ENCODE measurements at places on chromosomes 16 and 17.

GRCh38 chr16:28499854-28500253, 5.4 kb downstream of the APOBR start:
- no peak for DNase-seq

DNA sequence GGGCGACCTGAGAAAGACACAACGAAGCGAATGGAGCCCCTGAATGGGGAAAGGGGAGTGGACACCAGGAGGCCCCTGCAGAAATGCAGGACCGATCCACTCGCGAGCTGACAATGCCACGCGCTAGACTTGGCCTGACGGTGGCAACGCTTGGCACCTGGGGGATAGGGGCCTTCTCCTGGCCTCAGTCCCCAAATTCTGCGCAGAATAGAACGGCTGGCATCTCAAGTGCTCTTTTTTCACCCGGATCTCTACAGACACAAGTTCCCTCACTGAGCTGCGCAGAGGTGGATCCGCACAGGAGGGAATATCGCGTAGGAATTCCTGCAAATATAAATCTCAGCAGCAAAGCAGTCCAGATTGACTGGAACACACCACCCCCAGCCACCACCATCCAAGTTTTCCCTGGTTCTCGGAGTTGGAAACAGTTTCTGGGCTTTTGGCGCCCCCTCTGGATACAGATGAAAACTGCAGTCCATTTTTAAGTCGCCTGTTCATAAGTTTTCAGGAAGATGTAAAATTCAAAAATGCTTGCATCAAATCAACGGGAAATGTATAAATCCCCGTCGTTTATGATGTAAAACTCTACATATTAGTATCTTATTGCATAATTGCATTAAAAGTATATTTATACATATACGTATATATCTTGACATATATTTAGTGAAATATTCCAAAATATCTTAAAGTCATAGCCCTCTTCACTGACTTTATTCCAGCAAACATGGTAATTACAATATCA, 2.3 kb upstream of the SOX9 start:
- DNase-seq = no peak

DNA sequence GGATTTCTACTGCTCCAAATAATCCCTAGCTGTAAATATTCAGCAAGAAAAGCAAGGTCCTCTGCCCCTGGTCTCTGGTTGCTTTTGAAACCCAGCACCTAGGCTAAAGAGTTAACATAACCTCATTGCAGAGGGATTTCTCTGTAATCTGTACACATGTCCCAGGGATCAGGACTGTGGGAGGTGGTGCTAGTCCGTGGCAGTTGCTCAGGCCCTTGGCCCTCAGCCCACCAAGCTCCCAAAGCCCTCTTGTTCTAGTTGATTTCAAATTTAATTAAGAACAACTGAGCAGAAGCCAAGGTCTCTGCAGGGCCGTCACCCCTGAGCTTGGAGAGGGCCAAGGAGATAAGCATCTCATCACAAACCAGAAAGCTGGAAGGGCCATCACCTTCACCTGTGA, 181.1 kb downstream of the SOX9 start:
- no peak for DNase-seq

- peak; percentile 10 for DNase-seq
Measured at GRCh38 chr17:82458885-82459424, 414 bp downstream of the NARF start.

- DNase-seq = peak; percentile 73
Measured at GRCh38 chr17:45218895-45219661, 2.6 kb upstream of the FMNL1 start.

DNA sequence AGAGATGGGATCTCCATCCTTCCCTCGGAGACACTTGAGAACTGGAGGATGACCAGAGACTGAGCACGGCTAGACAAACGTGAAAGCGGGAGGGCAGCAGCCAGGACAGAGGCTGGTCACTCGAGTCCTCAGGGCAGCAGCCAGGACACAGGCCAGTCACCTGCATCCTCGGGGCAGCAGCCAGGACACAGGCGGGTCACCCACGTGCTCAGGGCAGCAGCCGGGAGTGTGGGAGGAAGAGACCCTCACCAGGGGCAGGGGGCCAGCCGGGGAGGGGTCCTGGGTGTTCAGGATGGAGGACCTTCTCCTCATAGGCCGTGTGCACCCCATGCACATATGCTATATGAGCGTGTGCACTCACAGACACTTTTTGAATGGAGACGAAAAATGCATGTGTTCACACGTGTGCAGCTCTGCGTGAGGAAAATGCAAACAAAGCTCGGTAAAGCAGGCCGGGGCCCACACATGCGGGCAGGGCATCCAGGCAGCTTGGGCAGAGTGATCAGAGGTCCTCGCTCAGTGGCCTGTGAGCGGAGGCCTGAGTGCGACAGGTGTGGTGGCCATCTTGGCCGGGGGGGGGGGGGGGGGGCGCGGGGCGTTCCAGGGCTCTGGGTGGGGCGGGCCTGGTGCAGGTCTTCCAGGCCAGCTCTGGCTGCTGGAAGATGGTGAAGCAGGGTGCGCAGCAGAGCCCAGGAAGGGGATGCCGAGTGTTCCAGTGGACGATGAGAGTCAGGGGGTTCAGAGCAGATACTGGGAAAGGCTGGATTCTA, 26.7 kb downstream of the ZNF469 start:
- DNase-seq = no peak

- no peak for DNase-seq
Measured at GRCh38 chr17:79924639-79924976, 85.4 kb upstream of the CBX4 start.

DNA sequence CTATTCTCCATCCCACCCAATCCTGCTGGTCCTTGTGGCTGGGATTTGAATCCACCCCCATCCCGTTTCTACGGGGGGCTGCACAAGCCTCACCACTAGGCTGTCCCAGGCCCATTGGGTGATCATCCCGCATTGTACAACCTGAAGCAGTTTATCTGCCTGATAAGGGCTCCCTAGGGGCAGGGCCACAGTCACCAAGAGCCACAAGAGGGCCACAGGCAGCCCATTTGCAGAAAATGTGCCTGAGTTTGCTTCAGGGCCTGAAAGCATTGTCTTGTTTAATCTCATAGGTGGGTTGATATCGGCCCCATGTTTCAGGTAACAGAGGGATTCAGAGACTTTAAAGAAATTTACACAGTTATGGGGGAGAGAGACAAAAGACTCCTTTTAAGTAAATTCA, 245.0 kb downstream of the CPPED1 start:
- DNase-seq = no peak

- no peak for DNase-seq
Measured at GRCh38 chr16:21628121-21628726, 24.2 kb downstream of the IGSF6 start.

DNA sequence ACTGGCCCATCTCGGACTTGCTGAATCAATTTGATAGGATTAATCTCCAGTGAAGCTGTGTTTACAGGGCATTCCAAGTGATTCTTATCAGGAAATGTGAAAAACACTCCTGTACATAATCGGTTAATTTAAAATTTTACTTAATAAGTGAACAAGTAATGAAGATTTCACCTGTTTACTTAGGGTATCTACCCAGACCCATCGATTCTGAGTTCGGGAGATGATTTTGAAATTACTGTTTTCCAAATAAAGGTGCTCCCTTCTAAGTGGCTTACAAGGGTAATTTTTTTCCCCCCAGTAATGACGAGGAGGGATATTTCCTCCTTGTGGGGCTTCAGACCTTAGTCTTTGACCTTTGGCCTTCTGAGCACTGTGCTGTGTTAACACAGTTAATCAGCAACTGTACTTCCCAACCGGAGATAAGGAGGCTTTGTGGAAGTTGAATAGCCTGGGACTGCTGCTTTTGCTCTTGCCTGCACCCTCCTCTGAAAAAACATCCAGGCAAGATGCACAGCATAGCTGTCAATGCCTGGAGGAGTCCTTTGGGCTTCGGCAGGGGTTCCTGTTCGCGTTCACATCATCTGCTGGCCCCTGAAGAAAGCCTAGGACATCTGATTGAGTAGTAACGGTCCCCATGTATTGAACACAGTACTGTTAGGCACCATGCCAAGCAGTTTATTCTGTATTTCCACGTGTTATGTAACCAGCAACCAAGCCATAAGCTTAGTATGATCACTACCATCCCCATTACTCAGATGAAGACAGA, 1.8 kb downstream of the FAHD1 start:
- DNase-seq = no peak

- no peak for DNase-seq
Measured at GRCh38 chr17:17172990-17173389, 33.1 kb downstream of the PLD6 start.

Data from activated effector memory CD4-positive, alpha-beta T cell treated with Interleukin-2 at 50 U/mL for 16 hours (primary cell).